ENCODE measurements at places on chromosomes 4 and X. TPM values are rescaled to one million over a fixed set of nuclear protein-coding genes. Genes with fewer than 3 reads are reported as not detected.

The PFKFB1 gene
- total RNA-seq, result 0.27 TPM

The OTUD6A gene
- total RNA-seq, result not detected

GRCh38 chr4:8276358-8277240 is 7.0 kb downstream of the HTRA3 start:
- no peak for DNase-seq

DNA sequence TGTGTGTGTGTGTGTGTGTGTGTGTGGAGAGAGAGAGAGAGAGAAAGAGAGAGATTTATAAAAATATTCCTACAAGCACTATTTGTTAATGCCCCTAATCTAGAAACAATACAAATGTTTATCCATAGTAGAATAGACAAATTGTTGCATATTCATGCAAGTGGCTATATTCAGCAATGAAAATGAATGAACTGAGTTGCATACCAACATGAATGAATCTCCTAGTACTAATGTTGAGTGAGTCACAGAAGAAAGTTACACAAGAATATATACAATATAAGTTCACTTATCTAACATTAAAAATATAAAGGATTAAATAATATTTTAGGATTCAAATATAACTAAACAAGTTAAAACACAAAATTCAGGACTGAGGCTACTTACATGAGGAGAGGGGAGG is 456.8 kb upstream of the AMOT start:
- DNase-seq, result no peak

GRCh38 chr4:189098932-189099696 is 841.6 kb upstream of the FRG1 start:
- no peak for DNase-seq

Measured in hematopoietic multipotent progenitor cell (in vitro differentiated cells).